ENCODE measurements at places on chromosomes 3 and 15.

GRCh38 chr3:58518291-58518789 is 18.6 kb downstream of the ACOX2 start:
- no peak for DNase-seq

- no peak for DNase-seq
These were observed 320.5 kb downstream of the ZIC1 start for GRCh38 chr3:147729641-147730040.

DNA sequence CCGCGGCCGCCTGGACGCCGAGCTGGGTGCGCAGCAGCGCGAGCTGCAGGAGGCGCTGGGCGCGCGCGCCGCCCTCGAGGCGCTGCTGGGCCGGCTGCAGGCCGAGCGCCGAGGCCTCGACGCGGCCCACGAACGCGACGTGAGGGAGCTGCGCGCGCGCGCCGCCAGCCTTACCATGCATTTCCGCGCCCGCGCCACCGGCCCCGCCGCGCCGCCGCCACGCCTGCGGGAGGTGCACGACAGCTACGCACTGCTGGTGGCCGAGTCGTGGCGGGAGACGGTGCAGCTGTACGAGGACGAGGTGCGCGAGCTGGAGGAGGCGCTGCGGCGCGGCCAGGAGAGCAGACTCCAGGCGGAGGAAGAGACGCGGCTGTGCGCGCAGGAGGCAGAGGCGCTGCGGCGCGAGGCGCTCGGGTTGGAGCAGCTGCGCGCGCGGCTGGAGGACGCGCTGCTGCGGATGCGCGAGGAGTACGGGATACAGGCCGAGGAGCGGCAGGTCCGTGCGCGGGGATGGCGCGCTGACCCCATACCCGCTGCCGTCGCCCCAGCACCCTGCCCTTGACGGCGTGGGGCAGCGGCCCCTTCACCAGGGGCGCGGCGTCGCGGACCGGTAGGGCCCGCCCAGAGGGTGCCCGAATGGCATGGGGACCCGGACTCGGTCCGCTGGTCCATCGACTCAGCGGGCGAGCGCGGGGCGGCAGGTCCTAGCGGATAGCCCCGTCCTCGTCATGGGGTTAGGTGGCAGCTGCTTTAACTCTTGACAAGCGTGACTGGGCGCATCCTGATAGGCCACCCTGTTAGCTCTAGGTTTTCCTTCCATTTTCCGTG is 848 bp downstream of the SYNM start:
- DNase-seq: no peak

- DNase-seq: no peak
These were observed 48.5 kb upstream of the SH3GL3 start for GRCh38 chr15:83398626-83399025.

GRCh38 chr3:41370307-41370706 is 171.0 kb downstream of the CTNNB1 start:
- DNase-seq: no peak

- no peak for DNase-seq
These were observed 85.0 kb downstream of the CCNL1 start for GRCh38 chr3:157074981-157075380.

- DNase-seq: no peak
These were observed 3.4 kb downstream of the FSD2 start for GRCh38 chr15:82802497-82802896.

GRCh38 chr3:195609229-195609628 is 25.5 kb upstream of the APOD start:
- DNase-seq: no peak

- no peak for DNase-seq
These were observed 187.5 kb downstream of the NAALADL2 start for GRCh38 chr3:175046601-175047000.

- no peak for DNase-seq
These were observed 174.7 kb upstream of the SLC24A5 start for GRCh38 chr15:47945872-47946650.

- DNase-seq: no peak
These were observed 234.0 kb downstream of the MYRIP start for GRCh38 chr3:40043444-40043755.

GRCh38 chr3:190558316-190558715 is 44.4 kb downstream of the IL1RAP start:
- no peak for DNase-seq

- no peak for DNase-seq
These were observed 77.9 kb downstream of the APBA2 start for GRCh38 chr15:28963711-28964081.

GRCh38 chr15:82873000-82873680 is 63.7 kb downstream of the WHAMM start:
- DNase-seq: no peak

DNA sequence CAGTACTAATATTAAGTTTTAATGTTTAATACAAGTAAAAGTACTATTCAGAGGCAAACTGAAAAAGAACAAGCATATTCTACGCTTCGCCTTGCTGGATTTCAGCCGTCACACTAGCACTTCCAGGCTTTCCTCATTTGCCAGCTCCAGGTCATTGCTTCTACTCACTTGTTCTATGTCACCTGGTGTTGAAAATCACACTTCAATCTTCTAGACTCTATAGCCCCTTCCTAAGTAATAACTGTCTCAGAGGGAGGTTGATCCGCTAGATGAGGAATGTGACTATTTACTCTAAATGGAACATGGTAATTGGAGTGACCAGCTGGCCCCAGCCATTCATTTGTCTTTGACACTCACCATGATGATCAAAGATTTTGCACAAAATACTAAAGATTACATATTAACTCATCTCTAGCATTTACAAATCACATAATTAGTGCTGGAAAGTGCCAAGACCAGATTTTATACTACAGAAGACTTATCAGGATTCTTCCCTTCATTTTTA is 92.0 kb downstream of the GAP43 start:
- no peak for DNase-seq

- DNase-seq: no peak
These were observed 71.4 kb downstream of the GHSR start for GRCh38 chr3:172376881-172377280.

DNA sequence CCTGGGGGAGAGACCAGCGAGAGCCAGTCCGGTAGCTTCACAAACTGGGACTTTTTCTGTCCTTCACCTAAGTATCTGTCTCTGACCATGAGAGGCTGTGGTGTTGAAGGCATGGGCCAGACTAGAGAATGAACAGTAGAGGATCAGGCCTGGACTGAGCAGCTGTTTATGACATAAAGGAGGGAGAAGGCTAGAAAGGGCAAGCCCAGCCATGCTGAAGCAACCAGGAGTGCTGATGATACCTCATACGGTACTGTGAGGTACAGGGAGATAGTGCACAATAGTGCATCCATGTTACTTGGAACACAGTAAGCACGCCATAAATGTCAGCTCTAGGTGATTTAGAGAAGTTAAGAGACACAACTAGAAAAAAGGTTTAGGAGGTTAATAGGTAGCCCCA is 22.6 kb upstream of the TIMP4 start:
- no peak for DNase-seq

DNA sequence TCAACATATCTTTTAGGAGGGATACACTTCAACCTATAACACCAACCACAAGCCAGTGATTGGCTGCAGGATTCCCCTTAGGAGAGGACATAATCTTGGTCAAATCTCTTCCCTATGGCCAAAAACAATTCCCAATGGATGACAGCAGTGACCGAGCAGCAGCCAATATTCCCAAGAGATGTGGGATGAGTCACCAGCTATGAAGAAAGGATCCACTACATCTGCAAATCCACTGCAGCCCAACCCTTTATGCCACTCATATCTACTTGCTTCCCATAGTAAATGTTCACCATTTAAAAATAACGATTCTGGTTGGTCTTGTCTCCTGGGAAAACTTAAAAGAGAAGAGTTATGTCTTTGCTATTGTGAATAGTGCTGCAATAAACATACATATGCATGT is 4.5 kb upstream of the IQCF5 start:
- DNase-seq: no peak

DNA sequence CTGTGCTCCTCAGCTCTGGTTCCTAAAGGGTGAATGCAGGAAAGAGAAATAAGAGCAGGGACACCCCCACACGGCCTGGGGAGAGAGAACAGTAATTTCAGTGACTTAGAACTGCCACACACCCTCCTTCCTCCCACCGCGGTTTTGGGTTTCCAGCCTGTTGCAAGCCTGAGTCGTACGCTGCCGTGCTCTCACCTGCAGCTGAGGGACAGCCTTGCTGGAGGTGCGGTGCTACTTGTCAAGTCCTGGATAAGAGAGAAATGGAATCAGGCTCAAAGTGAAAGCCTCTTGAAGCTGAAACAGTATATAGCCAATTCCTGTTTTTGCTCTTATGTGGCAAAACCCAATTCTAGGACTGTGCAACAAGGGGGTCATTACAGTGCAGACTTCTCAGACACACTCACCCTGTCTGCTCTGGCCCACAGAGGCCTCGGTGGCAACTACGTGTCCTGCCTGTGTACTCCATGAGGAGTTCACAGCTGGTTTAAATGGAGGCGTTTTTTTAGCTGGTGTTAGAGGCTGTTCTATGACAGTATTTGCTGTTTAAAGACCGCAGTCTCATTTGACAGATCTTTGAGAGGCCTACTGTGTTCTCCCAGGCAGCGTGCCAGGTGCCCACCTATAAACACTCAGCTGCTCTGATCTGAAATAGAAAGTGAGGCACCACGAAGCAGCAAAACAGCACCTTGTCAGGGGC is 42.9 kb downstream of the TBC1D2B start:
- peak; percentile 80 for DNase-seq

DNA sequence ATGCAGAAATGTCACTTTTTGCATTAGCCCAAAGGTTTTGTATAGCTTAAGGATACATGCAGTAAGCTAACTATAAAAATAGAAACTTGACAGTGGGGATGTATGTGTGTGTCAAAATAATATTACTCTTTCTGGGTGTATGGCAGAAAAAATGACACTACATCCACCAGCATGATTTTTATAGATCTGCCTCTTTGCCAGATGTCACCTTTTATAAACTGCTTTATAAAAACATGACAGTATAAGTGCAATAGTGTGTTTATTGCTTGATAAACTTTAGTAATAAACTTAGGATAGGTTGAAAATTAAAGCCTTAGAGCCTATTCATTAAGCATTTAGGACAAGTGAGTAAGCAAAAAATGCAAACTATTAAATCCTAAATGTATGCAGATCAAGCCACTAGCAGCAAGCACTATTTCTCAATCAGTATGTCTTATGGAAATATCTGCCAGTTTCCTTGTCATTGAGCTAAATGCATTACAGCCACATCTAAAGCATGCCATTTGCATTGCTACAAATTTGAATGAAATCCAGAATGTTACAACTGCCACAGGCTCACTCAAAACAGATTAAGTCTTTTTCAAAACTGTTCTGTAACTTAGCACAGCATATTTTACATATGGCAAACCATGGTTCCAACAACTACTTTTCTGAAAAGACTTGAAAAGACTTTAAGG is 935.0 kb downstream of the FHIT start:
- no peak for DNase-seq

DNA sequence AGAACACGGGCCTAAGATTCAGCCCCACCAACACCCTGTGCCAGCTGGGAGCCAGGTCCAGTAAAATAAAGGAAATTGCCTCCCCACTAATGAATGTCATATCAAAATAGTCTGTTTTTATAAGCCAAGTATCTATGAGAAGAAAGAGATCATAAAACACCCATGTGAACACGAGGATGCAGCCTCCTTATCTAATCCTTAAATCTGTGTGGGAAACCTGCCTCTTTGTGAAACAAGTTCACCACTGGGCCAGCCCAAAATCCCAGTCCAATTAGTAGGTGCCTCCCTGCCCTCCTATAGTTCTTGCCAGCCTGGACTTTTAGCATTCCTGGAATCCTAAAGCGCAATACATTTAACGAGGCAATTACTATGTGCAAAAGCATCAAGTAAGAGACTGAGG is 42.0 kb downstream of the SCAPER start:
- DNase-seq: no peak

GRCh38 chr15:35481992-35482391 is 64.0 kb downstream of the DPH6 start:
- no peak for DNase-seq

DNA sequence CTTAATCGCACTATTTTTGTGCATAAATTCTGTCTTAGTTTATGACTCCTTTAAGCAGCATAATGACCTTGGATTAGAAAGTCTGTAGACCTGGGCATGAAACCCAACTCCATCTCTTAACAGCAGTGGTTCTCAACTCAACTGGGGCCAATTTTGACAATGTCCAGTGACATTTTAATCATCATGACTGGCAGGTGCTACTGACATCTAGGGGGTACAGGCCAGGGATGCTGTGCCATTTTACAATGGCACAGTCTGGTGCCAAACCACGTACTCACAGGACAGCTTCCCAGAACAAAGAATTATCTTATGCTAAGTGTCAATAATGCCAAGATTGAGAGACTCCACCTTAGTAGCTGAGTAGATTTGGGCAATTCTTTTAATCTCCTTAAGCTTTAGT is 405.0 kb downstream of the NTRK3 start:
- no peak for DNase-seq

DNA sequence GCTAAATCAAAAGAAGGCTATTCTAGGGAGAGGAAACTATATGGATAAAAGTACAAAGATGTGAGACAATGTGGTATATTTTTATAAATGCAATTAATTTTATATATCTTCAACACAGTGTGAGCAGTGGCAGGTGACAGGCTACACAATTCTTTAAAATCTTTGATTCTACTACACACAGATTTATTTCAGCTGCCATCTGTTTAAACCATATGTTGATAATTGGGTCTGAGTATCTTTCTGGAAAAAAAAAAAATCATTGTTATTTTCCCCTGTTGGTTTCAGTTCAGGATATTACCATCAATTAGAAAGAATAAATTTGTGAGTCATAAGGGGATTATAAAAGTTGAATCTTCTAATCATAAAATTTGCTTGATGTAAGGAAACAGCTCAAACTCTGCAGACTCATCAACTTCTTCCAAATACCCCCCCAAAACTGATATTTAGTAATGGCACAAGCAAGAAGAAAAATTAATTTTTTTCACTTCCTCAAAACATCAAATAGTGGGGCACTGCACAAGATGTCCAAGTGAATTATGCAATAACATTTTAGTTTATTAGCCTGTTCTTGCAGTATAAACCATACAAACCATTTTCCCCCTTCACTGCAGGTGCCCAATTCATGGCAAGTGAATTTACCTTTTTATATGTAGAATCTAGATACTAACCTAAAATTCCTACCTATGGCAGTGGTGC is 12.0 kb downstream of the PIERCE2 start:
- no peak for DNase-seq

DNA sequence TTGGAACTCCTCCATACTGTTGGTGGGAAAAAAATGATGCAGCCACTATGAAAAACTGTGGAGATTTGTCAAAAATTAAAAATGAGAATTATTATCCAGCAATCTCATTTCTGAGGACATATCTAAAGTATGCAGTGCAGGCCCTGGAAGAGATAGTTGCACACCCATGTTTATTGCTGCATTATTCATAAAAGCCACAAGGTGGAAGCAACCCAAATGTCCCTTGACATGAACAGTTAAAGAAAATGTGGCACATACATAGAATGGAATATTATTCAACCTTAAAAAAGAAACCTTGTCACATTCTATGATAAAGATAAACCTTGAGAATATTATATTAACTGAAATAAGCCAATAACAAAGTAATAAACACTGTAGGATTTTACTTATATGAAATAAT is 80.9 kb upstream of the ARHGEF26 start:
- no peak for DNase-seq

DNA sequence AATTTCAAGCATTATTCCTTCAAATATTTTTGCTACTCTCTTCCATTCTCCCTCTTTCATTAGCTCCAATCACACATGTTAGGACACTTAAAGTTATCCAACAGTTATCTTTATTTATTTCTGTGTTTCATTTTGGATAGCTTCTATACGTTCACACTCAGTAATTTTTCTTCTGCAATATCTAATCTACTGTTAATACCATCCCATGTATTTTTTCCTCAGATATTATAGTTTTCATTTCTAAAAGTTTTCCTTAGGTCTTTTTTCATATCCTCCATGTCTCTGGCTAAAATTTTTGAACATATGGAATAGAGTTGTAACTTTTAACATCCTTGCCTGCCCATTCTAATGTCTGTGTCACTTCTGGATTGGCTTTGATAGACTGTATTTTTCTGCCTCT is 73.4 kb downstream of the CTNNB1 start:
- no peak for DNase-seq

All from stimulated activated CD4-positive, alpha-beta T cell treated with anti-CD3 and anti-CD28 coated beads, TNF-alpha, amount 100 ng/mL, for 48 hours (primary cell).